ENCODE measurements at places on chromosomes 2 and 18.

- DNase-seq, result no peak
Observed at GRCh38 chr2:25000503-25001324, 29.0 kb upstream of the DNAJC27 start.

DNA sequence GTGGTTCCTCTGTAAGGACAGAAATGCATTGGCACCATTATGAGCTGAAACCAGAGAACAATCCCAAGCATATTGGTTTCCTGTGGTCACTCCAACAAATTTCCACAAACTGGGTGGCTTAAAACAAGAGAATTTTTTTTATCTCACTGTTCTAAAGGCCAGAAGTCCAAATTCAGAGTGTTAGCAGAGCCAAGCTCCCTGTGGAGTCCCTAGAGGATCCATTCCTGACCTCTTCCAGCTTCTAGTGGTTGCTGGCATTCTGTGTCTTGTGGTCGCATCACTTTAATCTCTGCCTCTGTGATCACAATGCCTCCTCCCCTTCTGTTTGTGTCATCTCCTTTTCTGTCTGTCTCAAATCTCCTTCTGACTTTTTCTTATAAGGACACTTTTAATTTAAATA is 380.3 kb downstream of the NYAP2 start:
- DNase-seq, result no peak

DNA sequence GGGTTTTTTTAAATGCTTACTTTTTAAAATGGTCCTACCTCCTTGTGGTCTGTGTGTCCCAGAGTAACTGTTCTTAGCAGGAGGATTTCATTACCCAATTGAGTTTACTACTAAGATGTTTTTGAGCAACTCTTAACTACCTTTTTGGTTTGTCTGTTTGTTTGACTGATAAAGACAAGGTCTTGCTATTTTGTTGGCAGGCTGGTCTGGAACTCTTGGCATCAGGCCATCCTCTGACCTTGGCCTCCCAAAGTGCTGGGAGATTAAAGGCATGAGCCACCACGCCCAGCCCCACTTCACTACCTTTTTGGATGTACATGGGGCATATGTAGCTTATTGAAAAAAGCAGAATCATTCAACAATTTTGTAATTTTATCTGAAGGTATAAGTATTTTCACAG is 14.9 kb downstream of the MRPS9 start:
- DNase-seq, result no peak

GRCh38 chr2:66443979-66444861 is 9.3 kb downstream of the MEIS1 start:
- no peak for DNase-seq

DNA sequence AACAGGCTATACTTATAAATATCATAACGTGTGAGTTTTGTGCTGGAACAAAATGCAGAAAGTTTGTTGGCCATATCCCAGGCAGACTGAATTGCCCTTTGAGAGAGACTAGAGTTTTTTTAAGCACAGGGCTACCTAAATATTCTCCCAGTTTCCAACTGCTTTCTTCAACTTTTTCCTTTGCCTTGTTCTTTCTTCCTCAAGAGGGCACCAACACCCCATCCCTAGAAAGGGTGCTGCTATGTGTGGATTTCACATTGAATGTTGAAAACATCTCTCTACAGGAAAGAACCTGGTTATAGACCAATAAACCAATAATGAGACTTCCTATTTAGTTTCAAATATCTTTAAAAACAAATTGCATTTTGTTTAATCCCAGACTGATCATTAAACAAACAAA is 87.9 kb downstream of the ICOS start:
- DNase-seq, result no peak

- no peak for DNase-seq
Observed at GRCh38 chr2:201432621-201433393, 18.5 kb downstream of the TRAK2 start.

DNA sequence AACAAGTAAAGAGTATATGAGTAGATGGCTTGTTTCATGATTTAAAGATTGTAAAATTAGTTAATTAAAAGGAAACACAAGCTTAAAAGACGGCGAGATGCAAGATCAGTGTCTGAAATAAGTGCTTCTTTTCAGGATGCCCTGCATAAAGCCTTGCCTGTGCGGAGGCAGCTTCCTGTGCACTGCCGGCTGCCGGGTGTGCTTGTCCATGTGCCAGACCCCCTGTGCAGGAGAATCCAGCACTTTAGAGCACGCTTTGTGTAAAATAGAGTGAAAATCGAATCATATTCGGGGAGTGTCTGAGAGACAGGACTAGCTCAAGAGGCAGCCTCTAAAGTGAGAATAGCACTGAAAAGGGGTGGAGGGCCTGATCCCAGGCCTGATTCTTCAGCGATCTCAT is 154.7 kb downstream of the CHST9 start:
- no peak for DNase-seq

DNA sequence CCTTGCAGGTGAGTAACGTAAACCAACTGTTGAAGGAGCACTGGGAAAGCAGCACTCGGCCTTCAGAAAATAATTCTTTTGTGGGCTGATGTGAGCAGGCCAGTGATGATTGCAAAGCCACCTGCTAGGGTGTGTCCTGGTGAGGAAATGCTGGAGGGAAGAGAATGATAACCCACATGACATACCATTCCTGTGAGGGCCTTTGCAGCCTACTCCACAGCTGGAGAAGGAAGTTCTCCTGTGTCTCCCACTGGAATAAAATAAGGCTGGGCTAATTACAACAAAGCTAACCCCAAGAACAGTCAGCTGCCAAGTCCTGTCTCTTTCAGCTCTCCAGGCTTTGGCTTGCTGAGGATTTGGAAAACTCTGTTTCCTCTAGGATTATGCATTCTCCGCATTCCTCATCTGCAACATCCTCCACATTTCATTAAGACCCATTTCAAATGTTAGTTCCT is 16.7 kb upstream of the DSG1 start:
- no peak for DNase-seq

- no peak for DNase-seq
Observed at GRCh38 chr2:116719836-116720235, 1094.7 kb upstream of the DDX18 start.

DNA sequence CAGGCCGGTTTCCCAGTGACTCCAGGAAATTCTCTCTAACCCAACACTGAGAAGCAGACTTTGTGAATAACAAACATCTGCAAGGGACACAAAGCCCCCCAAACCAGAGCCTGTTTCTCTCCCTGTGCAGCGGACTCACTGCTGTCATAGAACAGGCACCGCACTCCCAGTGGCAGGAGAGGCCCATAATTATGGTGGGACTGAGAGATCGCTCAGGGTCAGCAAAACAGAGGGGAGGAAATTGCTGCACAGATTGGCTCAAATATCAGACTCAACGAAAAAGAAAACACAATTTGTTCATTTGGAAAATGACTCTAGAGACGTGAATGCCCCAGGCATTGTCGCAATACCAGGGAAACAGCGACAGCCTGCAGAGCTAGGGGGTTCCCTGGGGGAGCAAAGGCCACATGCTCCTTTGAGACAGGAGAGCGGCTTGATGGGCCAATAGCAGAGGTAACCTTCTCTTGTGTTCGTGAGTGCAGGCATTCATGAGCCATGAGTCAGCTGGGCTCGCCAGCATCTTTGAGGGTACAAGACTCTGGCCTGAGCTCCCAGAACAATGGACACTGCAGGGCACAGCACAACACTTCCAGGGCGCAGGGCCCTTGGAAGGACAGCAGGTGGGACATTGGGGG is 143.3 kb upstream of the KLHL29 start:
- peak; percentile 27 for DNase-seq

DNA sequence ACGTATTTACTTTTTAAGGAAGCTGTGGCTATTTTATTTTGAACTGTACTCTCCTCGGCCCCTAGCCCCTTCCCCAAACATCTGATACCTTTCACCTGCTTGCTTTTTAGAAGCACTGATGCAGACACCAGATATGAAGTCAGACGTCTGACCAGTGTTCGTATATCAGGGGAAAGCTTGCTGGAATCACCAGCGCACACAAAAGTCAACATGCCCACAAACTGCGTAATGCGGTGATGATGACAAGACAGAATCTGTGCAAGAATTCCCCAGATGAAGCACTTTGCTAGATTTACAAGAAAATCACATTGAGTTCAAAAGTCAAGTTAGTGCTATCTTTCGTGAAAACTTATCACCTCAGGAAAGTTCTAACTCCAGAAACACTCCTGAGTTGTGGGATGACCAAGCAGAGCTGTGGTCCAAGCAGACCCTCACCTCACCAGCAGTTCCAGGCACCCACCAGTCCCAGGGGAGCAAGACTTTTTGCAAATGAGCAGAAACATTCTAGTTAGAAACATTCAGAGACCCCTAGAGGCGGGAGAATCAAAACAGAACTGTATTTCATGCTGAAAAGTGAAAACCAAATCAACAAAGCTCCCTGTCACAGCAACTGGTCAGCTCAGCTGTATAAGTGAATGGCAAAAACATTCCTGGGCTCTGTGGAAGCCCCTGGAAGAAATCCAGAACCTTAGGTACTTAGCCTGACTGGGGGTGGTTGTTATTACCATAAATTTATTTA is 55.7 kb downstream of the INO80C start:
- DNase-seq, result no peak

DNA sequence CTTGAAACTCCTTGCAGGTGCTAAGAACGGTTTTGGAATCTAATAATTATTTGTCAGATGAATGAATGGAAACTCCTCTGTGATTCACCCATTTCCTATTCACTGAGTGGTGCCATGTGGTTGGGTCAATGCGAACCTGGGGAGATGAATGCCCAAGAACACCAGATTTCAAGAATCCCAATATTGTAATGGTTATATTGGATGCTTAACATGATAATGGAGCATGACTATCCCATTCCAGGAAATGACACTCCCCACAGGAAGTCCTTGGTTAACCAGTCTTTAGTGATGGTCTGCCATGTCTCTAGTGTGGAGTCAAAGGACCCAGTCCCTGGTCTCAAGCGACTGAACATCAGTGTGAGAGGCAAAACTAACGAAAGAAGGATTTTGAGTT is 67.9 kb upstream of the ST3GAL5 start:
- DNase-seq, result no peak

DNA sequence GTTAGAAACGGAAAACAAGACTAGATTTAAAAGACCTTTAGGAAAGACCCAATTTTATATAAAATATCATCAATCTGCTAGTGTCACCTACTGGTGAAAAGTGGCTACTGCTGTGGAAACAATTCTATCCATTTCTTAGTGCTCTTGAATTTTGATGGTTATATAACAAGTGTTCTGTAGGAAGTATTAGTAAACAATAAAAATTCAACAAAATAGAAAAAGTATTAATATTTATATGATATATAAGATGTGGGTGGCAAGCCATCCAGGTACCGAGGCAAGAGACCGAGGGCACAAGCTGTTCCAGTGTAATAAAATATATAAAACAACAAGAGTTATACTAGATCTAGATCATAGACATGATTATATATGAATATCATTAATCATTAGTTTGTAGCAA is 6.2 kb upstream of the TMEM87B start:
- peak; percentile 76 for DNase-seq

- no peak for DNase-seq
Observed at GRCh38 chr18:73711256-73711655, 436.4 kb downstream of the FBXO15 start.

- no peak for DNase-seq
Observed at GRCh38 chr18:48720655-48721025, 181.8 kb downstream of the CTIF start.
